ENCODE measurements at places on chromosomes 6 and 20.

GRCh38 chr20:62978561-62978943 is 26.0 kb downstream of the SLC17A9 start:
- no peak for DNase-seq
- no peaks in the 10 kb centered on the region for H3K4me1 ChIP-seq

GRCh38 chr20:49705358-49705757 is 8.3 kb downstream of the B4GALT5 start:
- no peak overlapping the region for H3K4me3 ChIP-seq
- peaks cover 37% of the 10 kb centered on the region for H3K4me1 ChIP-seq
- H3K36me3 ChIP-seq: no peaks in the 10 kb centered on the region
- DNase-seq: no peak
- no peaks in the 10 kb centered on the region for H3K27me3 ChIP-seq

- H3K27ac ChIP-seq: no peak overlapping the region
- H3K4me3 ChIP-seq: no peak overlapping the region
- DNase-seq: peak; percentile 55
- H3K4me1 ChIP-seq: peaks cover 14% of the 10 kb centered on the region
- H3K27me3 ChIP-seq: peaks cover 25% of the 10 kb centered on the region
Measured at GRCh38 chr6:62283796-62284411, 2.1 kb downstream of the KHDRBS2 start.

DNA sequence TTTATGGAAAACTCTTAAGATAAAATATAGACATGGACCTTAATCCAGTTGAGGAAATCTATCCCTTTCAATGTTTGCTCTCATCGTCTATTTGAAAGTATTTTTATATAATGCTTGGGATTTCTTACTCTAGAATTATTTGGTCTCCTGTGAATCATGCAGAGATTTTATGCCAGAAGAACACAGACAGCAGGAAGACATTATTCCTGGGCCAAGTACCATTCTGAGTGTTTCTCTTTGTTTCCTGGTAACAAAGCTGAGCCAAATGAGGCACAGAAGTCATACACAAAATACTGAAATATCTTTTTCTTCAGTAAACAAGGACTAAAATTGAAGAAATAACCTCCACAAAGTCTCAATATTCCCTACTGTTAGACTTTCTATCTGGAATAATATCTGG is 538.2 kb upstream of the EYS start:
- no peaks in the 10 kb centered on the region for H3K4me1 ChIP-seq
- no peaks in the 10 kb centered on the region for H3K36me3 ChIP-seq
- H3K27me3 ChIP-seq: no peaks in the 10 kb centered on the region
- no peak for DNase-seq

DNA sequence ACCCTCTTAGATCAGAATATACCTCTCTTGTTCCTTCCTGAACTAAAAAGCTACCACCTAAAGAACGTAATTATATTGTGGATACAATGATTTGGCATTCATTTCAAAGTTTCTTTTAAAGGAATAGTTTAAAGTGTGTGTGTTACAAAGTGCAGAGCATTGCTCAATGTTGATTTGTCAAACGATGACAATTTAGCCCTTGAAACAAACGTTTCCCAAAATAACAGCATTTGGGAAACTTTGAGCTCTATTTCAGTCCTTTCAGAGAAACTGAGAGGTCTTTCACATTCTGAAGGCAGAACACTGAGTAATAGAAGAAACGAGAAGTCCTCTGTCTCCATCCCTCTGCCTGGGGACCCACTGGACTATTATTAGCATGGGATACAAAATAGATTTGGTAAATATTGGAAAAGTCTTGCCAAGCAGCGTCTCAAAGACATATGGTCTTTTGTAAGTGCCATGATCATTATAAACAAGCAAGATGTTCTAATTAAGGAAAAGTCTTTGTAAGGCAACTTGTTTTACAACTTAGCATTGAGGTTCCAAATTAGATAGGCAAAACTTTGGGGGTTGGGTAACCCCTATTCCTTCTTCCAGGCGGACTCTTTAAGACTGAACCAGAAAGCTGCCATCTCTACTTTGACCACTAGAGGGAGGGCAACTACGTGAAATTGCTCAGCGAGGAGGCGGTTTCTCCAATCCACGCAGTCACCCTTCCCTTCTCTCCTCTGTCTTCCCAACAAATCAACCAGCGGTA is 208.8 kb downstream of the RNF144B start:
- no peak overlapping the region for H3K4me3 ChIP-seq
- peak; percentile 90 for DNase-seq
- H3K27ac ChIP-seq: no peak overlapping the region
- H3K27me3 ChIP-seq: no peaks in the 10 kb centered on the region

DNA sequence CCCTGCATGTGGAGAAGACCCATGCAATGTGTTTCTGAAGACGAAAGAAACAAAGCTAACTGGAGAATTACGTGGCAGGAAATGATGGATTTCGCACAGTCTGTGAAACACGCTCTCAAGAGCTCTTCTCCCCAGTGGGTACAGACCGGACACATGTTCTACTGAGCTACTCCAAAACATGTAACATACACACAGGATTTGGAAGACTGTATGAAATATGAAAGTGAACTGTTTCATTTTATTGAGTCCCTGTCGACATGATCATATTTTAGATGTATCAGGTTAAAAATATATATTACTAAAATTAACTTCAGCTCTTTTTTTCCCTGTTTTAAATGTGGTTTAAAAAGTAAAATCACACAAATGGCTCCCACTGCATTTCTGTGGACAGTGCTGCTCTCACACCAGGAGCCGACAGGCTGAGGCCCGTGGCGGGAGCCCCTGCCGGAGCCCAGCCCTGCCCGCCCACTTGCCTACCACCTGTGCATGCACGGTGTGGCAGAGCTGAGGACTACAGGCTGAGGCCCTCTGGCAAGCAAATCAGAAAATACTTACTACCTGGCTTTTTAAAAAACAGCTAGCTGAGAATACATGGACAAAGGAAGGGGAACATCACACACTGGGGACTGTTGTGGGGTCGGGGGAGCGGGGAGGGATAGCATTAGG is 58.9 kb upstream of the NXT1 start:
- no peaks in the 10 kb centered on the region for H3K27me3 ChIP-seq
- H3K4me3 ChIP-seq: no peak overlapping the region
- DNase-seq: no peak
- H3K4me1 ChIP-seq: peaks cover 30% of the 10 kb centered on the region

GRCh38 chr6:85451565-85452306 is 1.9 kb downstream of the NT5E start:
- DNase-seq: no peak
- H3K27ac ChIP-seq: peak overlapping the region; percentile 20
- no peak overlapping the region for H3K4me3 ChIP-seq
- no peaks in the 10 kb centered on the region for H3K36me3 ChIP-seq

- H3K27ac ChIP-seq: no peak overlapping the region
- no peak for DNase-seq
- H3K4me1 ChIP-seq: peaks cover 2% of the 10 kb centered on the region
- H3K36me3 ChIP-seq: no peaks in the 10 kb centered on the region
- no peak overlapping the region for H3K4me3 ChIP-seq
Measured at GRCh38 chr20:20435453-20435852, 67.5 kb downstream of the INSM1 start.

GRCh38 chr6:42400061-42400760 is 51.5 kb downstream of the TRERF1 start:
- H3K27ac ChIP-seq: no peak overlapping the region
- no peak for DNase-seq
- no peaks in the 10 kb centered on the region for H3K36me3 ChIP-seq
- peaks cover 9% of the 10 kb centered on the region for H3K4me1 ChIP-seq
- H3K4me3 ChIP-seq: no peak overlapping the region

- no peaks in the 10 kb centered on the region for H3K36me3 ChIP-seq
- H3K4me3 ChIP-seq: no peak overlapping the region
- peaks cover 14% of the 10 kb centered on the region for H3K4me1 ChIP-seq
Measured at GRCh38 chr6:154766288-154766687, 33.1 kb downstream of the SCAF8 start.

- H3K4me3 ChIP-seq: no peak overlapping the region
- DNase-seq: no peak
- H3K27me3 ChIP-seq: no peaks in the 10 kb centered on the region
- H3K36me3 ChIP-seq: no peaks in the 10 kb centered on the region
- no peaks in the 10 kb centered on the region for H3K4me1 ChIP-seq
- H3K27ac ChIP-seq: no peak overlapping the region
Measured at GRCh38 chr6:75503291-75503690, 9.7 kb upstream of the FILIP1 start.

- no peaks in the 10 kb centered on the region for H3K36me3 ChIP-seq
- H3K27ac ChIP-seq: no peak overlapping the region
- DNase-seq: no peak
- peaks cover 15% of the 10 kb centered on the region for H3K4me1 ChIP-seq
- H3K27me3 ChIP-seq: peaks cover 4% of the 10 kb centered on the region
Measured at GRCh38 chr6:43124481-43124880, 46.6 kb upstream of the SRF start.

- H3K4me1 ChIP-seq: no peaks in the 10 kb centered on the region
- H3K4me3 ChIP-seq: no peak overlapping the region
- no peak for DNase-seq
- H3K27me3 ChIP-seq: no peaks in the 10 kb centered on the region
Measured at GRCh38 chr6:142803032-142803431, 141.9 kb downstream of the HIVEP2 start.

GRCh38 chr20:44650771-44651433 is 597 bp downstream of the ADA start:
- peak overlapping the region; percentile 69 for H3K4me3 ChIP-seq
- no peaks in the 10 kb centered on the region for H3K27me3 ChIP-seq
- no peaks in the 10 kb centered on the region for H3K36me3 ChIP-seq
- no peak for DNase-seq

DNA sequence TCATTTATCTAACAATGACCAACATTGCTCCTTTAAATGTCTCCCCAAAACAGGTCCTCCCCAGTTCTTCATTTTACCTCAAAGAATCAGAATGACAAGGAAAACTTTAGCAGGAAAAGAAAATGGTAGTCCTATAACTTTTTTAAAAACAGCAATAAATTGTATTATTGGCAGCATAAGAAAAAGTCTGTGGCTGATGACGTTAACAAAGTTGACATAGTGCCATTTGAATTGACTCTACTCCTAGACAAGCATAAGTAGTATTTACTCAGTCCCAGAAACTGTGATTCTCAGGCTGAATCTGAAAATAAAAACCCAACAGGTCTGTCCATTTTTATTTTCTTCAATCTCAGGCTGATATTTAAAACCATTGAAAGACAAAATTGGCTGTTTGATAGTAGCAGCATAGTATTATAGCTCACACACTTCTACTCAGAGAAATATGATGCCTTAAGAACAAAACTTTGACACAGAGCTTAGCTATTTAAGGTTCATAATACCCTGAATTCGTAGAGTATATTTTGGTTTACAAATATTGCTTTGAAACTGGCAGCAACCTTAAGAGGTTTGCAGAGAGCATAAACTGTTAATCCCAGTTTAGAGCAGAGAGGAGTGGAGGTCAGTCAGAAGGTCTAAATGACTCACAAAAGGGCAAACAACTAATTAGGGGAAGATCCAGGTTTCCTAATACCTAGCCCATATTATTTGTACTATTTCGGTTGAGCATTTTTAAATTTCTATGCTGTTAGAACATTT is 35.0 kb upstream of the TENT5A start:
- no peak for DNase-seq
- no peak overlapping the region for H3K4me3 ChIP-seq
- H3K36me3 ChIP-seq: no peaks in the 10 kb centered on the region
- H3K27me3 ChIP-seq: no peaks in the 10 kb centered on the region
- peaks cover 31% of the 10 kb centered on the region for H3K4me1 ChIP-seq

GRCh38 chr6:159134701-159135364 is 34.4 kb upstream of the FNDC1 start:
- no peaks in the 10 kb centered on the region for H3K27me3 ChIP-seq
- H3K4me3 ChIP-seq: no peak overlapping the region
- DNase-seq: peak; percentile 88
- H3K27ac ChIP-seq: no peak overlapping the region
- no peaks in the 10 kb centered on the region for H3K36me3 ChIP-seq
- H3K4me1 ChIP-seq: no peaks in the 10 kb centered on the region

DNA sequence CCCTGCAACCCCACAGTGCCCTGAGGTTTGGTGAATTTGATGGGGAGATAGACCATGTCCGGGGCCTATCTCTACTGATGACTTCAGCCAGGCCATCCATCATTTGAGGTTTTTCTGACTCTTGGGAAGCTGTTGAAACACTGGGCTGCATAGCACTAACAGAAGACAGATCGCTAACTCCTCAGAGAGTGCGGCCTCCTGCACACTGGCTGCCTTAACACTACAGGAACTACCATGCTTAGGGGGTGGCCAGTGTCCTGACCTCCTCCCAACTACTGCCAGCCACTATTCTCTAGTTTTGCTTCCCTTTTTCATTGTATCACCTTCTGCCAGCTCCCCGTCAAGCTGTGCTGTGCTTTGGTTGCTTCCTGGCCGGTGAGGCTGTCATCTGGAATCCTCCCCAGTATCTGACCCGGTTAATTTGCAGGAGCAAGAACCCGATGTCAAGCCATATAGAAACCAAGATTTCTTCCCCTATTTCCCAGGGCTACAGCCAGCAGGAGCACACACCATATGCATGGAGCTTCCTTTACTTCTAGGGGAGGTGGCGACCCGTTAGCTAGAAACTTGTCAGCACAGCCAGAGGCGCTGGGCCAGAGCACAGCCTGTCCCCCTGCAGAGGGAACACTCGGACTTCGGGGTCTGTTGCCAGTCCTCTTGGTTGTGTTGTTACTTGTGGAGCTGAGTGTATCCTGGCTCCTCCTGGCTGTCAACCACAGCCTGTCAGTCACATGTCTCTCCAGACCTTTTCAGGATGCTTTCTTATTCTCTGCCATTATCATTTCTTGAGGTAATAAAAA is 57.3 kb upstream of the TRAF3IP2 start:
- H3K27me3 ChIP-seq: no peaks in the 10 kb centered on the region
- DNase-seq: no peak
- peaks cover 17% of the 10 kb centered on the region for H3K4me1 ChIP-seq
- no peak overlapping the region for H3K4me3 ChIP-seq
- peaks cover 14% of the 10 kb centered on the region for H3K36me3 ChIP-seq
- no peak overlapping the region for H3K27ac ChIP-seq

DNA sequence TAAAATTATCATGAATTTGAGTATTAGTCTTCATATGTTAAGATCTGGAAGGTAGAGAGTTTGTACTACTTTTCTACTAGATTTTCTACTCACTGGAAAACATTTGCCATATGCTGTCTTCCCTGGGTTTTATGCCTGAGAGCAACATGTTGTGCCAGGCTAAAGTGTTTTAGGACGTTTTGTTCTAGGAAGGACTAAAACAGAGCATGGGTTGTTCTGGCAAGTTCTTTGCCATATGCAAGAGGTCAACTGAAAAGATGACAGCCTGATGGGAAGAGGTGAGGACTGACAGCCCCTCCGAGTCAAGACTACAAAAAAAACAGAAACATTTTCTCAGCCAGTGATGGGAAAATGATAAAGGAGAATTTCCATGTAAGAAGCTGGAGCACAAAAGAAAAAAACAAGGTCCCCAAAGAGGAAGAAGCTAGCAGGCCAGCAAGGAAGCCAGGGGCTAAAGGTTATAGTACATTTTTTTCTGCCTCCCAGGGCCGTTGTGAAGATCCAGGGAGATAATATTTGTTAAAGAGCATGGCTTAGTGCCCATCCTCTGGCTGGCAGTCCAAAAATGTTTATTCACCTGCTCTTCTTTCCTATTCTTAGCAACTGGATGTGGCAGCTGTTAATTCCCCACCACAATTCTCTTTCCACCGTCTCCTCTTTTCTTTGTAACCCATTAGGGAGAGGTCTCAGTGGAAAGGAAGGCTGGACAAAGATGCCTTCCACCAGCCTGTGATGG is 7.8 kb downstream of the SCGN start:
- no peaks in the 10 kb centered on the region for H3K4me1 ChIP-seq
- H3K27ac ChIP-seq: no peak overlapping the region
- no peak for DNase-seq
- H3K36me3 ChIP-seq: no peaks in the 10 kb centered on the region
